ENCODE measurements at places on chromosomes 6 and 20.

DNA sequence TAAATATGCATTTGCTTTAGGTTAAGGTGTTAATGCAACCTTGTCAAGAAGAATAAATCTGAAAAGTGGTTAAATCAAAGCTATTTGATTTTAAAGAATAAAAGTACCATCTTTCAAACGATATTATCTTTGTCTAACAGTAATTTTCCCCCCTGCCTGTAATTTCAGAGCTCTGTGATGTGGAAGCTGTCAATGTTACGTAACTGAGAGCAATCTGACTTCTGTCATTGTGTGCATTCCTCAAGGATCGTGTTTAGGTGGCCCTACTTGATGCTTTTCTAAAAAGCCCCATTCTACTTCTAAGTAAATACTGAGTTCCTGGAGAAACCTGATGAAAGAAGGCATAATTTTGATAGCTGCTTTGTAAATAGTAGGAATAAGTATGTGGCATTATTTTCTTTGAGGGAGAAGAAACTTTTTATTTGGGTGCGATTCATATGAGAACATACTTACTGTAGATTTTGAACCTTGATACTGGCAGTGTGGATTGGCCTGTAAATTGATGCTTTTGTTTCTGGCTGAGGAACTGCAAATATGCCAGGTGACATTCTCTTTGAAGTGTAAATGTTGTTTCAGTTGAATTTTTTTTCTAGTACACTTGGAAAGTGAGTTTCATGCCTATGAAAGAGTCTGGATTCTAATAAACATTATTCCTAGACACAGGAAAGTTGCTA, 529.6 kb upstream of the FLRT3 start:
- no peak for DNase-seq

DNA sequence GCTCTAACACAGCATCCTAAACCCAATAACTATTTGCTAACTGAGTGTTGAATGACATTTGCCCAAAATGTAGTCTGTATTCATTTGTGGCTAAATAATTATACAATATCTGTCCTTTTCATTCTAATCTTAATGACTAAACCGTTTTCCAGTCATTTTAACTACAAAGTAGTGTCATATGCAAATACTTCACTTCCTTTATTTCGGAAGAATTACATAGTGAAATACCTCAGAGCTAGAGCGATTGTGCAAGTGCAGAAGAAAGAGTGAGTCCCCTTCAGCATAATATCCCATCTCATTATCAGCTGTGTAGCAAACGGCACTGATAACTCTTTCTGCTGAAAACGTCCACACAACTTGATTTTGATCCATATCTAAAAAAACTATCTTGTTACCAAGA, 66.2 kb downstream of the ROS1 start:
- no peak for DNase-seq

- DNase-seq = no peak
Observed at GRCh38 chr6:117138425-117138824, 126.9 kb upstream of the VGLL2 start.

GRCh38 chr20:32522526-32522775, 62.7 kb downstream of the NOL4L start:
- no peak for DNase-seq

- no peak for DNase-seq
Observed at GRCh38 chr6:140440223-140440835, 1065.9 kb upstream of the CITED2 start.

All from stimulated activated naive CD8-positive, alpha-beta T cell treated with anti-CD3 and anti-CD28 coated beads, Interleukin-15, Interleukin-2, amounts not matched to agents 100 U/mL and 50 U/mL, for 24 hours (primary cell).